ENCODE measurements at places on chromosomes 13 and 19. TPM values are rescaled to one million over a fixed set of nuclear protein-coding genes. Genes with fewer than 3 reads are reported as not detected.

Gene SHC2
- polyA plus RNA-seq: 0.80 TPM

Gene KLK11
- not detected for polyA plus RNA-seq

Gene MIA
- 0.47 TPM for polyA plus RNA-seq

Gene ERCC5
- 19.0 TPM for polyA plus RNA-seq

Gene CFAP97D2
- polyA plus RNA-seq: not detected

Gene F7
- polyA plus RNA-seq: not detected

Gene MADCAM1
- 0.81 TPM for polyA plus RNA-seq

Gene ZNF146
- polyA plus RNA-seq: 25.4 TPM

Gene ZNF155
- polyA plus RNA-seq: 2.1 TPM

Gene KLK4
- polyA plus RNA-seq: not detected

Gene CEACAM5
- polyA plus RNA-seq: not detected

Gene TGFBR3L
- 0.87 TPM for polyA plus RNA-seq

Gene GDF15
- polyA plus RNA-seq: 129 TPM

Gene AKT2
- polyA plus RNA-seq: 107 TPM

Gene GPI
- 82.7 TPM for polyA plus RNA-seq

Gene C13orf46
- polyA plus RNA-seq: 0.96 TPM

Gene CGB8
- polyA plus RNA-seq: not detected

DNA sequence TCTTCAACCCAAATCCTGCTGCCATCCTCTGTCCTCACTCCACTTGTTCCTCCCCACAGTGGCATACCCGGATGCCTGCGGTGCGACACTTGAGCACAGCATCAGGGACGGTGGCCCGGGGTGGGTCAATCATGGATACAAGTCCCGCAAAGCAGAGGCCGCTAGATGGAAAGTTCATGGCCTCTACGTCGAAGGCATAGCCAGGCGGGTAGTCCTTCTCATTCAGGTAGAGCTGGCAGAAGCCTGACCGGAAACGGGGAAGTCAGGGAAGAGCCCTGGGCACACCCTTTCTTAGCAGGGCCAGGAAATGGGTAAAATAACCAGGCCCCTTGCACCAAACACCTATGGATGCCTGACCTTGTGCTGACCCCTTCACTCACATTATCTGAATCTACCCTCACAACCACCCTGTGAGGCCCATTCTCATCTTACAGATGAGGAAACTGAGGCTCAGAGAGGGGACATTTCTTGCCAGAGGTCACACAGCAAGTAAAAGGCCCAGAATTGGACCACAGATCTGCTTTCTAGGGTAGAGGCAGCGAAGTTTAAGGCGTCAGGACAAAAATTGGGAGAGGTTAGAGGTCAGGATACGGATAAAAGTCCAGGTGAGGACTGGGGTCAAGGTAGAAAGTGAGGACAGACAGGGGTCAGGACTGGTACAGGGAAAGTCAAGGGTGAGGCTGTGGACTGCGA lies 6.5 kb downstream of the ATP4A start:
- peaks cover 11% of the 10 kb centered on the region for H3K4me1 ChIP-seq
- no peak for DNase-seq
- H3K27ac ChIP-seq: no peak overlapping the region
- H3K36me3 ChIP-seq: no peaks in the 10 kb centered on the region
- H3K27me3 ChIP-seq: peaks cover 35% of the 10 kb centered on the region

GRCh38 chr19:13764101-13764807 lies at the start of gene MRI1:
TSS of gene MRI1 (plus strand) at chr19:13764522. CDS start at chr19:13764589, 67 bp downstream.
- H3K4me1 ChIP-seq: peaks cover 11% of the 10 kb centered on the region
- H3K4me3 ChIP-seq: peak within 1 kb of the TSS; percentile 63
- peak within 1 kb of the TSS; percentile 66 for H3K27ac ChIP-seq
- peak; percentile 97 for DNase-seq
- H3K27me3 ChIP-seq: no peaks in the 10 kb centered on the region

- no peak for DNase-seq
- H3K27ac ChIP-seq: no peak overlapping the region
- no peak overlapping the region for H3K4me3 ChIP-seq
- no peaks in the 10 kb centered on the region for H3K4me1 ChIP-seq
Measured at GRCh38 chr13:20636079-20636478, 67.4 kb upstream of the IL17D start.

GRCh38 chr13:108830916-108831315 lies 201.5 kb downstream of the MYO16 start:
- no peak for DNase-seq
- no peaks in the 10 kb centered on the region for H3K36me3 ChIP-seq
- H3K4me1 ChIP-seq: no peaks in the 10 kb centered on the region
- H3K4me3 ChIP-seq: no peak overlapping the region
- no peak overlapping the region for H3K27ac ChIP-seq

- H3K4me3 ChIP-seq: peak overlapping the region; percentile 40
- H3K27me3 ChIP-seq: no peaks in the 10 kb centered on the region
- peaks cover 19% of the 10 kb centered on the region for H3K4me1 ChIP-seq
- no peaks in the 10 kb centered on the region for H3K36me3 ChIP-seq
- peak; percentile 95 for DNase-seq
Measured at GRCh38 chr19:47719047-47719859, 6.0 kb downstream of the EHD2 start.

DNA sequence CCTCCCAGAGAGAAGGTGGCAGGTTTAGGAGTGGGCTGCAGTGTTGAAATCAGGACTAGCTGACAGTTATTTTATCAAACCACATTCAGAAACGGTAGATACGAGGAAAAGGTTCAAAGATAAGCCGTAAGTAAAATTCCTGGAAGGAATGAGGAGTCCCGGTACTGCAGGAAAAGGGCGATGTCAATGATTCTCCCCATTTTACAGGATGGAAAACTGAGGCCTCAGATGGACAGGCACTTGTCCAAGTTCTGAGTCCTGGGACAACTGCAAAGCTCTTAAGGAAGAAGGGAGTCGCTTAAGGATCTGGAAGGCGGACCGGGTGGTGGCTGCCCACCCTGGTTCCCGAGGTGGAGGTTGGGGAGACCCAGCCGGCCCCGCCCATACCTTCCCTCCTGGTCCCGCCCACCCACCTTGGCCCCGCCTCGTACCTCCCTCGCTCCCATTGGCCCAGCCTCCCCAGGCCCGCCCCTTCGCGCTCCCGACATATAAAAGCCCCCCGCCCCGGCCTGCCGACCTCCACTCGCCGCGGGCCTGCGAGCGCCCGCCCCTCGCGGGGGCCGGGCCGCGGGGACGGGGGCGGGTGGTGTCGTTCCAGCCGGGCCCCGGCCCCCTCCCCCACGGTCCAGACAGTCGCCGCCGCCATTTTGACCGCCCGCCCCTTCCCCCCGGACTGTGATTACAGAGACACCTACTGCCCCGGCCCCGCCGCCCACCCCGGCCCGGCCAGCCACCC lies 603 bp downstream of the RFX1 start:
- peak overlapping the region; percentile 86 for H3K27ac ChIP-seq
- peak; percentile 93 for DNase-seq
- H3K27me3 ChIP-seq: no peaks in the 10 kb centered on the region

GRCh38 chr19:18523841-18524240 lies 2.0 kb upstream of the ELL start:
- no peaks in the 10 kb centered on the region for H3K36me3 ChIP-seq
- no peak for DNase-seq
- H3K4me3 ChIP-seq: no peak overlapping the region
- H3K27ac ChIP-seq: no peak overlapping the region

DNA sequence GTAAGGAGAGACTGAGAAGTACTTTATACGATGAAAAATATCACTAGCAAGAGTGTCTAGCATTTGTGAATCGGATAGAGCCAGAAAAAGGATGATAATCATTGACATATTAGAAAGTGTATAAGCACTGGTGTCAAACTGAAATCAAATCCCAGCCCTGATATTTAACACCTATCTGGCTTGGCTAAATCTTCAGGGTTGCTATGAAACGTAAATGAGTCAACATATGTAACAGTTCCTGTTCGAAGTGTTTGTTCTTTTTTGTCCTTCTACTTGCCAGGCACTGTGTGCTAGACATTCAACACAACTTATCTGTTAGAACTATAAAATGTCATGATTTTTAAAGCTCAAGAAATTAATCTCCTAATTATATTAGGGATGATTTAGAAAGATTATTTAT lies 40.8 kb downstream of the SERPINE3 start:
- no peaks in the 10 kb centered on the region for H3K4me1 ChIP-seq
- H3K4me3 ChIP-seq: no peak overlapping the region
- H3K36me3 ChIP-seq: peaks cover 76% of the 10 kb centered on the region
- no peaks in the 10 kb centered on the region for H3K27me3 ChIP-seq

- no peak overlapping the region for H3K4me3 ChIP-seq
- no peaks in the 10 kb centered on the region for H3K4me1 ChIP-seq
- no peaks in the 10 kb centered on the region for H3K27me3 ChIP-seq
- DNase-seq: no peak
Measured at GRCh38 chr13:60001889-60002288, 161.8 kb downstream of the DIAPH3 start.

- DNase-seq: no peak
- no peaks in the 10 kb centered on the region for H3K4me1 ChIP-seq
- no peaks in the 10 kb centered on the region for H3K27me3 ChIP-seq
- H3K36me3 ChIP-seq: no peaks in the 10 kb centered on the region
- H3K4me3 ChIP-seq: no peak within 1 kb of the TSS
Measured at GRCh38 chr13:24763596-24764275, at the start of gene RNF17. TSS of gene RNF17 (plus strand) at chr13:24764169. CDS start at chr13:24764204, 35 bp downstream.

DNA sequence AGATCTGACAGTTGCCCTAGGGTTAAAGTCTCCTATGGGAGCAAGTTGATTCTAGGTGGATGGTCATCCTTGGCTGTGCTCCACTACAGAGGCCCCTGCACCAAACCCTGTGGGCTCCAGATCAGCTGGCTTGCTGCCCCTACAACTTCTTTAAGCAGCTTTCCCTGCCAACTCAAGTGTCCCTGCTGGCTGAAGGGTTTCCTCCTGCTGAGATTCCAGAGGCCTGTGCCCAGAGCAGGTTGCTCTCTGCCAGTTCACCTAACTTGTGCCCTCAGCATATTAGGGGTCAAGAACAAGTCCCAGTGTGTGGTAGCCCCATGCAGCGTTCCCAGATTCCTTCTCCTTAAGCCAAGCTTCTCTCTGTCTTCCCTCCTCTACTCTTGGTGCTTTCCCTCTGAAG lies 85.6 kb downstream of the ZMYM2 start:
- H3K4me1 ChIP-seq: no peaks in the 10 kb centered on the region
- DNase-seq: no peak
- peaks cover 20% of the 10 kb centered on the region for H3K36me3 ChIP-seq
- no peak overlapping the region for H3K4me3 ChIP-seq
- no peak overlapping the region for H3K27ac ChIP-seq

GRCh38 chr19:56261145-56261544 lies 11.4 kb upstream of the EDDM13 start:
- no peaks in the 10 kb centered on the region for H3K4me1 ChIP-seq
- no peaks in the 10 kb centered on the region for H3K27me3 ChIP-seq
- peak; percentile 69 for DNase-seq
- H3K36me3 ChIP-seq: no peaks in the 10 kb centered on the region

DNA sequence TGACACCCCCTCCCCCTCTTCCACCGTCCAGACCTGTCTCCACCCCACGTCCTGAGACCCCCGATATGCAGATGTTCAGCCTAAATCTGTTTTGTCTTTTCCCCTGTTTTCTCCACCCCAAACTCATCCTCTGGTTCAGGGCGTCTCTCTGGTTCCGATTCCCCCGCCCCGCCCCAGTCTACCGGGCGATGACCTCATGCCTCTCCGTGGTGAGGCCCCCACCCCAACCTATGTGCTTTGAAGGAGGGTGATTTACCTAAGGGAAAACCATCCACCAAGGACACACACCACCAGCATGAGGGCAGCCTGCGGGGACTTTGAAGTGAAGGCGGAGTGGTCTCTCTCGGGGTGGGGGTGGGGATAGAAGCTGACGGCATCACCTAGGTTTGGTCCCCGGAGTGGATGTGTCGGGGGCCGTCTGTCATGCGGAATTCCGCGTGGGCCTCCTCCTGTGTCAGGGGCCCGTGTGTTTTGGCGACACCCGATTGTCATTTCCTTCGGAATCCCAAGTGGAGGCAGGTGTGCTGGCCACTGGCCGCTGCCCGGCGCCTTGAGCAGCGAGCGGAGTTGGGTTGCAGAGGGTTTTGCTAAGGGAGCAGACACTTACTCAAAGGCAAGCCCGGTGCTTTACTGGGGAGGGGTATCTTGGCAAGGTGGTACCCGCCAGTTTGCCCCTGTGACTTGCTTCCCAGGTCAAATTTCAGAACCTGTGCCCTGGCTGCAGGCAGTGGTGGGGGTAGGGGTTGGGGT lies 1.4 kb downstream of the FZR1 start:
- DNase-seq: peak; percentile 55
- peak overlapping the region; percentile 16 for H3K27ac ChIP-seq
- no peaks in the 10 kb centered on the region for H3K27me3 ChIP-seq
- H3K4me1 ChIP-seq: peaks cover 11% of the 10 kb centered on the region
- H3K4me3 ChIP-seq: peak overlapping the region; percentile 69

DNA sequence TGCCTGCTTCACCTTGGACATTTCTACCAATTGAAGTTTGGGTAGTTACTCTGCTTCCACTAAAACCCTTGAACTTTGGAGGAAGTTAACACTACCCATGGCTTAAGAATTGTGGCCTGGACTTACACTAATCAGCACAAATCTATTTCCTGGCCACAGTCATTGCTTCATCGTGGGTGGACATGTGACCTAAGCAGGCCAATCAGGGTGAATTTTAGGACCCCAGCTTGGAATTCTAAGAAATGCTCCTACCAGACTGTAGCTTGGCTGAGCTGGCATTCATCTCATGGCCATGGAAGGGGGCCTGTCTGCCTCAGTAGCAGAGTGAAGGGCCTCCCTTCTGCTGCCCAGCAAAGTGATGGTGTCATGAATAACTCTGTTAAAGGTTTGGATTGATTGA lies 58.3 kb upstream of the SLC15A1 start:
- H3K4me1 ChIP-seq: no peaks in the 10 kb centered on the region
- DNase-seq: no peak
- H3K27me3 ChIP-seq: no peaks in the 10 kb centered on the region

- no peak overlapping the region for H3K4me3 ChIP-seq
- H3K4me1 ChIP-seq: no peaks in the 10 kb centered on the region
Measured at GRCh38 chr13:105118426-105118985, 1417.0 kb downstream of the EFNB2 start.

- peak; percentile 91 for DNase-seq
- H3K36me3 ChIP-seq: no peaks in the 10 kb centered on the region
- no peak overlapping the region for H3K4me3 ChIP-seq
- H3K27me3 ChIP-seq: peaks cover 38% of the 10 kb centered on the region
- H3K27ac ChIP-seq: no peak overlapping the region
Measured at GRCh38 chr13:24683838-24684599, 3.8 kb downstream of the ATP12A start.

GRCh38 chr13:71021825-71022422 lies 845.1 kb downstream of the DACH1 start:
- H3K27ac ChIP-seq: no peak overlapping the region
- H3K36me3 ChIP-seq: no peaks in the 10 kb centered on the region
- no peak for DNase-seq
- peaks cover 20% of the 10 kb centered on the region for H3K4me1 ChIP-seq
- H3K27me3 ChIP-seq: no peaks in the 10 kb centered on the region

DNA sequence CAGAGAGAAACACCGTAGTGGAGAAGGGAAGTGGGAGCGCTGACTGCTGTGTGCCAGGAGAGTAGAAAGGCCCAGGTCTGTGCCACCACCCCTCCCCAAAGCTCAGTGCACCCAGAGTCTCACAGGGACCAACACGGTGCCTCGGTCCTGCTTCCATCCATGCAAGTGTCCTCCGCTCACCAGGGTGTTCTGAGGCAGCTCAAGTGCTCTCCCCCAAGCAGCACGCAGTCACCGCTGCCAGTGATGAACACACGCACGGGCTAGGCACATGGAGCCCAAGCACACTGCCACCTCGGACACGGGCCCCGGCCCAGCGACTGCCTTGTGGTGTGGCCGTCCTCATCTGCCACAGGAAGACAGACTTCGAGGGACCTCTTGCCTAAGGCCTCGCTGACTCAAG lies 10.5 kb downstream of the POP4 start:
- no peak overlapping the region for H3K27ac ChIP-seq
- no peak overlapping the region for H3K4me3 ChIP-seq
- H3K4me1 ChIP-seq: no peaks in the 10 kb centered on the region
- H3K27me3 ChIP-seq: no peaks in the 10 kb centered on the region
- DNase-seq: no peak
- H3K36me3 ChIP-seq: peaks cover 12% of the 10 kb centered on the region

- no peaks in the 10 kb centered on the region for H3K27me3 ChIP-seq
- DNase-seq: no peak
- H3K4me1 ChIP-seq: no peaks in the 10 kb centered on the region
- no peak overlapping the region for H3K4me3 ChIP-seq
Measured at GRCh38 chr19:51607077-51607476, 23.1 kb downstream of the SIGLEC5 start.

Data from SK-N-SH (cell line).